ENCODE measurements at places on chromosomes 7 and 10. TPM values are rescaled to one million over a fixed set of nuclear protein-coding genes. Genes with fewer than 3 reads are reported as not detected.

- DNase-seq, result no peak
Observed at GRCh38 chr10:7317786-7318446, 92.9 kb downstream of the SFMBT2 start.

- no peak for DNase-seq
Observed at GRCh38 chr7:126658684-126659083, 594.1 kb downstream of the GRM8 start.

DNA sequence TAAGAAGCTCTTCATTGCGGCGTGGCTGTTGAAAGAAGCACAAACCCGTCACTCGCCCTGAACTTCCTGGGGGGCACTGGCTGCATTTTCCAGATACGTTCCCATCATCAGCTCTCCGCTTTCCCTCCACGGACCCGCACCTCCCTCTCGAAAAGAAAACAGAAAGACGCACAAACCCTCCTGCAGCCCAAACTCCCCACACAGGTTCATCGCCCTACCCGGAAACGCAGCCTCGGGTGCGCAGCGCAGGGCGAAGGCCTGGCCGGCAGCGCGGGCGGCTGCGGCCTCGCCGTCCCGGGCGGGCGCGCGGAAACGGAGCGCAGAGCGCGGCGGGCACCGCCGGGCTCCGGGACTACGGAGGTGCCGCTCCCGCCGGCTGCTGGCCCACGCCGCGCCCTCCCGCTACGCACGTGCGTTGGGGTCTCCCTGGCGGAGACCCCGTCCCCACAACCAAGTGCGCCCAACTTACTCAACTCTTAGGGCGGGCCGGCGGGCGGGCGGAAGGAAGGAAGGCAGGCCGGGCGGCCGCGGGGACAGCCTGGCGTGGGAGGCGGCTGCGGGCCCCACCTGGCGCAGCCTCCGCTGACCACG is 822 bp downstream of the ZNF800 start:
- DNase-seq, result peak; percentile 26

DNA sequence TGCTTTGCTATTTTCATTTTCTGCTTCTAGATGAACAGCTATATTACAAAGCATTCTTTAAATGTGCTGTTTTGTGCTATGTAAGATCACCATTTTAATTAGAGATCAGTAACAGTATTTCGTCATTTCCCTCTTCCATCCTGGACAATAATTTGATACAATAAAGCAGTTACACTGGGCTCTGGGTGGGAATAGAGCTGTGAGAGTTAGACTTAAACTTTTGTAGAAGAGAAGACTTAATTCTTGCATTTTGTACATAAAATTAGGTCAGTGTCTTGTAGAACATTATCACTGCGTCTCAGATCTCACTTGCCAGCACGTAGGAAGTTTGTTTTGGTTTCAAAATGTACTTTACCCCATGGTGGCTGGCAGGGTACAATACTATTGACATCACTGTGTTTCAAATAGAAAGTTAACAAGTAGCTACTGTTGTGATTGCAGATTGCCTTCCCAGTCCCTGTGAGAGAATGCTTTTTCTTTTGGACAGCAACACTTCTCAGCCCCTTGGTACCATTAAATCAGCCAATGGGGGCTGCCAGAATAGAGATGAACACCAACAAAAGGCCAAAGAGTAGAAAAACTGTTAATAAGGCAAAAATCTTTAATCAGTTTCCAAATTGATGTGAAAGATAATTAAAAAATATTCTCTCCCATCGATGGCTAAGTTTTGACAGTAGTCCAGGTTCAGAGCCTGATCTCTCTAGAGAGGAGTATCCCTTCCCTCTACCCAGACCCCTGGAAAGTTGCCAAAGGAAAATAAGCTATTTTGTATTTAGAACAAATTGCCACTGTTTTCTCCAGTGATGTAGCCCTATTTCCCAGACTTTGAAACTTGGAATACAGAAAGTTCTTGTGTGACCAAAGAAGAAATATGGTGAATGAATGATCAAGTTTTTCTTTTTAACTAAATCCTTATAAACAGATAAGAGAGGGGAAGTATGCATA is 35.1 kb downstream of the SMNDC1 start:
- peak; percentile 64 for DNase-seq

DNA sequence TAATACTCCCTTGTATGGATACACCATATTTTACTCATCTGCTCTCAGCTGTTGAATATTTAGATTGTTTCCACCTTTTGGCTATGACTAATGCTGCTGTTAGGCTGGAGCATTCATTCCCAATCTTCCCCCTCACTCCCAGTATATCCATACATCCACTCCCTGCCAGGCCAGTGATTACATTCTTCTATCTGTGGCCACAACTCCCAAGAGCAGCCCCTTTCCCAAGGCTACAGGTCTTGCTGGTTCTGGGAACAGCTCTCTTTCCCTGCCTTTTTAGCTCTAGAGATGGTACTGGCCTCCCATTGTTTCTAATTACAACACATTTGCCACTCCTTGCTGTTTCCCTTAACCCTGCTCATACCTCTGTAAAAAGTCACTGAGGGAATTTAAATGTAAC is 28.2 kb downstream of the SFR1 start:
- DNase-seq, result no peak

DNA sequence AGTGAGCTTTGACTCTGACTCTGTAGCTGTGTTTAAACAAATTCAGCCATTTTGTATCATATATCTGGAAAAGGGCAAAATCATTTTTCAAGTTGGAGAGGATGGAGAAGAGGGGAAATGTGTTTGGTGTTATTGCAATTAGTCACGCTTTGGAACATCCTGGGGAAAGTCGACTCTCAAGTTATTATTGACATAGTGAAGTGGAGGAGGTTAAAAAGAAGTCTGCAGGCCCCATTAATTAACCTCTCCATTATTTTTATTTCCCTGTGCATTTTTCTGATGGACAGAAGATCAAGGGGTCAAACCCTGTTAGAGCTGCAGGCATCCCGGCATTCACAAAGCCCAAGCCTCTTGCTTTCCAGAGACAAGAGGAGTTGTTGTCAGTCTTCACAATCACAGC is 132.6 kb downstream of the TEX36 start:
- DNase-seq, result no peak

- no peak for DNase-seq
Observed at GRCh38 chr10:32160864-32161263, 104.6 kb upstream of the KIF5B start.

DNA sequence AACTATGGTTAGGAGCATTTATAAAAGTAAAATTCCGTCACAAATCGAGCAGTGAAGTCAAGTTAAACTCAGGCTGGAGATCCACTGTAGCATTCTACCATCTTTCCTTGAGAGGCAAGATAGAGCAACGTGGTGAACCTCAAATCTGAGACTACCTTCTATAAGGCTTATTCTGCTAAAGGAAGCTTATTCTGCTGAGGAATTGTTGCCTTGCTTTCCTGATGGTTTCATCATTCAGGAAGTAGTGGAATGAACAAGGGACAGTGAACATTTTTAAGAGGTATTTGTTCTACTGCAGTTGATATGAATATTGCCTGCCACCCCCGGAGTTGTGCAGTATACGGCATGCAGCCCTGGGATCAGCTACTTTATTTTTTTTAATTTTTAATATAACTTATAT is 170.8 kb downstream of the VPS50 start:
- DNase-seq, result no peak

DNA sequence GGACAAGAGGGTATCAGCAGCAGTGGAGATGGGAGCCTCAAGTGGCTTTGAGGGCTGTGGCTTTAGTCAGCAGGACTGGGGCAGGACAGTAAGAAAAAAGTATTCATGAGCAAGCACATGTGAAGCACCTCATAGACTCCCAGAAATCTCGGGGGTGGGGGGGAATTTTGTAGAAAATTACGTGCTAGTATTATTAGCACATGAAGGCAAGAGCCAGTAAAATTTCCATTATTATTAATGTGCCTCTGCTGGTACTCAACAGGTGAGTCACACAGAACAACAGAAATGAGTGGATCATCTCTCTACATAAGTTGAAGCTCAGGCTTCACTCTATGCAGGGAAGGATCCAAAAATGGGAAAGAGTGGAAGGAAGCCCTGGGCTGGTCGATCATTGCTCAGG is 114.5 kb downstream of the MYOF start:
- no peak for DNase-seq

DNA sequence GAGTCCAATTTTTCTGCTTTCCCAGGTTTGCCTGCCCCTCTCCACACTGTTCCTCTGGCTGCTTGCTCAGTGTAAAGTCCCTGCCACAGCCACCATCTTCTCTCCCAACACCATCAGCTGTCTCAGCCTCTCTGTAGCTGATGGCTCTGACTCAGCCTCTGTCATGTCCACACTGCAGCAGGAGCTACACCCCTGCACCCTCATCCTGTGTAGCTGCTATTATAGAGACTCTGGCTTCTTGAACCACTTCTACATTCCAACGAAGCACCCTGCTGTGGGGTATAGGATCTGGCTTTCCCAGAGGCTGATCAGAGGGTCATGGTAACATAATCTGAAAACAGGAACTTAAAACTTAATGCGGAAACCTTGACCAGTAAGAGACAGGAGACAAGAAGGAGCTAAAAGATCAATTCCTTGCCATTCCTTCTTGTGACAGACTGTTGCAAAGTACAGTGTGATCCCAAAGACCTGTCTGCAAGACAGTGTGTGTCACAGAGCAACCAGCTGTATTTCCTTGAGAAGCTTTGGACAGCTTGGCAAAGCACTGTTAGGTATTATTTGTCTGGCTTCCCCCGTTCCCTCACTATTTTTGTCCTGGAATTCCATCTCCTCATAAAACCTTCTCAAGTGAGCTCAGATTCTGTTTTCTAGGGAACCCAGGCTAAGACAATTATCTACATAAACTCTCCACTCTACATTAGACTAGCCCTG is 42.3 kb downstream of the NRCAM start:
- DNase-seq, result no peak

DNA sequence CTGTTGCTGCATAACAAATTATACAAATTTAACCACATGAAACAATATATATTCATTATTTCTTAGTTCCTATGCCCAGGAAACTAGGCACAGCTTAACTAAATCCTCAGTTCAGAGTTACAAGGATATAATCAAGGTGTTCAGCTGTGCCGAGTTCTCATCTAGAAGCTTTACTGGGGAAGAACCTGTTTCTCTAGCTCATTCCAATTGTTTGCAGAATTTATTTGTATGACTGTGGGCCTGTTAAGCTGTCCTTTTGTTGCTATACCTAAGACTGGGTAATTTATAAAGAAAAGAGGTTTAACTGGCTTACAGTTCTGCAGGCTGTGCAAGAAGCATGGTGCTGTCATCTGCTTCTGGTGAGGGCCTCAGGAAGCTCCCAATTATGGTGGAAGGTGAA is 21.8 kb upstream of the MDFIC start:
- DNase-seq, result no peak

Gene SPDYE2B
- polyA plus RNA-seq, result not detected

Gene KLF14
- not detected for polyA plus RNA-seq

Gene DNA2
- polyA plus RNA-seq, result 3.5 TPM
